DMS153 (cell line): ENCODE measurements at places on chromosomes 7 and 10.

DNA sequence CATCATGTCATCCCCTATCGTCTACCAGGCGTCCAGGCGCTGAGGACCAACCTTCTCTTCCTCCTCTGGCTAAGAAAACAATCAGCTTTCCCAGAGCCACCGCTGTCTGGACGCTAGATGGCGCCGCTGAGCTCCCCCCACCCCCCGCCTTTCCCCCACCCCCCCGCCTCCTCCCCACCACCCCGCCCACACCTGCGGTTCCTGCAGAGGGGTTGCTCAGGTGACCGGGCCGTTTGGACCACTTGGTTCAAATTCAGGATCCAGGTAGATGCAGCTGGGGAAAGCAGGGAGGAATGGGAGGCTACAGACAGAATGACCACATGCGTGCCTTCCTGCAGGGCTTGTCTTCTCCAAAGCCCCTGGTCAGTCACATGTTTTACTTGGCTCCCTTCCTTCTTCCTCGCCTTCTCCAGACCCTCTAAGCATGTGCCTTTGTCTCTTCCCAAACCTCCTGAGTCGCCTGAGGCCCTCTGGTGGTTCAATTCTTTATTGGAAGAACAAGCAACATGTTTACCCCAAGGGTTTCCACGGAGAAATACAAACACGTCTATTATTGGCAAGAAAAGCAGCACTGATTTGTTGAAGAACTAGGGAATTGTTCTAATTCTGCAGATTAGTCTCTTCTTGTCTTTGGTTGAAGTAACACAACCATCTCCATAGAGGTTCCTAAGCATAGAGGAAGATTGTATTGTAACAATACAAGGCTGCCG is 24.7 kb downstream of the AOC1 start:
- peak; percentile 87 for DNase-seq

DNA sequence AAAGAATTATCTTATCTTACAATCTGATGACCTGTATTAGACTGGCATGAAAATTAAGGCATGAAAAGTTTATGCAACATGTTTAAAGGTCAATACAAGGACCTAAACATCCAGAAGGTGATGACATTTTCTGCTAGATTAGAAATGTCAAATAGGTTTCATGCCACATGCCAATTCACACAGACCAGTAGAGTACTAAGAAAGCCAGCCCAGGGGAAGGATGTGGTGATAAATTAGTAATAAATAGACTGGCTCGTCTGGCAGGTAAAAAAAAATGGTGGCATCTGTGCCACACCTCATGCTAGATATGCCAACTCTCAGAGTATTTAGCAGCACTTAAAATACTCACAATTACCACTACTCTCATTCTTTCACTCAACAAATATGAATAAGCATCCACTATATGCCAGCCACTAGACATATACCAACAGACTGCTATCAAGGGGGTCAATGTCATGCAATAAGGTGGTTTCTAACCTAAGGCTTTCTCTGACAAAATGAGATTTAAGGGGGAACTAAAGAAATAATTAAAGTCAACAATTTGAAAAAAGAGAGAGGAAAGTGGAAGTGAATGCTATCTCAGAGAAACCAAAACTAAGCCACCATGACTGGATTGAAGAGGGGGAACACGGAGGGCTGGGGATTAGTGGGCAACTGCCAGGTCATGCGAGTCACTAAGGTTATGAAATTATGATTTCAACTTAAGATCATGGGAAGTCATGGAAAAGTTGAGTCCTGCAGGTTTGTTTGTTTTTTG is 83.5 kb downstream of the SGMS1 start:
- no peak for DNase-seq

- no peak for DNase-seq
These were observed 16.4 kb upstream of the PDZD8 start for GRCh38 chr10:117391436-117392205.

GRCh38 chr10:93072225-93072712 is 1.4 kb upstream of the CYP26A1 start:
- DNase-seq, result no peak

- no peak for DNase-seq
These were observed 273.9 kb downstream of the TSPAN12 start for GRCh38 chr7:120583899-120584586.

- no peak for DNase-seq
These were observed 112.5 kb upstream of the IGFBP3 start for GRCh38 chr7:46033592-46033991.

DNA sequence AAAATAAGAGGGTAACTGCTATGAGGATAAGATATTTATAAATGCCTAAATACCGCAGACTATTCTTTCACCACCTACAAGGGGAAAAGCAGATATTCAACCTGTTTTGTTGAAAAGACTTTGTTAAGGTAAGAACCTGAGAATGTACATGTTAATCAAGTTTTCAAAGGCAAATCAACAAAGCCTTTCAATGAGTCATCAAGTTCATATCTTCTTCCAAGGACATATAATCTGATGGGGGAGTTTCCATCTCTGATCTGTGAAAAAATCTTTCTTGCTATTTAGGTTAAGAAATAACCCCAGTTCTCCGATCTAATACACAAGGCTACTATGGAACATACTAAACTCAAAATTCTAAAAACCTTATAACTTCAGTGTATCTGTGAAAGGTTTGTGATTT is 40.0 kb upstream of the ANLN start:
- DNase-seq, result no peak

DNA sequence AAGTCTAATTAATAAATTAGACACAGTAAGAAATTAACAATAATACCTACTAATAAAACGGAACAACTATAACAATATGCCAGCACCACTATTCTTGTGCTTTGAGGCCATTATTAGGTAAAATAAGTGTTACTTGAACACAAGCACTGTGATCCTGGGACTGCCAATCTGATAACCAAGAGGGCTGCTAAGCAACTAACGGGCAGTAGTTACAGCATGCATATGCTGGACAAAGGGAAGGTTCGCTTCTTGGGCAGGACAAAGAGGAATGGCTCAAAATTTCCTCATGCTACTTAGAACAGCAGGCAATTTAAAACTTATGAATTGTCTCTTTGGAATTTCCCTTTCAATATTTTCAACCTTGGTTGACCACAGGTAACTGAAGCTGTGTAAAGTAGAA is 718.6 kb downstream of the SORCS3 start:
- DNase-seq, result no peak

- no peak for DNase-seq
These were observed 476.1 kb upstream of the MGMT start for GRCh38 chr10:128990986-128991385.

DNA sequence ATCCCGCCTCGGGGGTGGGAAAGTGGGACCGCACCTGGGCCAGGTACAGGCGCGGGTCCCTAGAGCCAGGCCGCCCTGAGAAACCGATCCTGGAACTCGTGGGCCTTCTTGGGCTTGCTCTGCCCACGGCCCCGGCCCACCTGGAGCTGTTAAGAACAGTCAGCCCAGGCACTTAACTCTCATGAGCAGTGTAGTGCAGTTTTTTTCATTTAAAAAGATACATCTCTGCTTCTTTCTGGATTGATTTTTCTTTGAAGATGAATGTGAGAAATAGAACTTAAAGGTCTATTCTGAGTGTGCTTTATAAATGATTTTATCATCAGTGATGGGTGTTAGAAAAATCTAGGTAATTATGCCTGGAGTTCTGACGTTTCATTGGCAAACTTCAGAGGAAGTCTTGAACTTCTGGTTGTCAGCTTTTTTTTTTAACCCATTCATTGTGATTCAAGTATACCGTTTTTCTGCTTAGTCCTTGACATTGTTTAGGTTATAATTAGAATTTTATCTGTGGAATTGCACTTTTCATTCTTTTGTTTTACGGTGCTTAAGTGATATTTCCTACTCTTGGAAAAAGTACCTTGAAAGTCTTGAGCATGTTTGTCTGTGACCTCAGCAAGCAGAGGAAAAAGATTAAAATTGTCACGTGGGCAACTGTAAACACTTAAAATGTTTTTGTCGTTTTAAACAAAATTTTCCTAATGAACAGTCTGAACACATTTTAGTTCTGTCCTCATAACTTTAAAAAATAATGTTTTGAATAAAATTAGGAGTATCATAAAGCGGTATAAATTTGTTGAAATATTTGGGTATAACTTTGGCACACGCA is 906 bp downstream of the CDK1 start:
- DNase-seq, result no peak

DNA sequence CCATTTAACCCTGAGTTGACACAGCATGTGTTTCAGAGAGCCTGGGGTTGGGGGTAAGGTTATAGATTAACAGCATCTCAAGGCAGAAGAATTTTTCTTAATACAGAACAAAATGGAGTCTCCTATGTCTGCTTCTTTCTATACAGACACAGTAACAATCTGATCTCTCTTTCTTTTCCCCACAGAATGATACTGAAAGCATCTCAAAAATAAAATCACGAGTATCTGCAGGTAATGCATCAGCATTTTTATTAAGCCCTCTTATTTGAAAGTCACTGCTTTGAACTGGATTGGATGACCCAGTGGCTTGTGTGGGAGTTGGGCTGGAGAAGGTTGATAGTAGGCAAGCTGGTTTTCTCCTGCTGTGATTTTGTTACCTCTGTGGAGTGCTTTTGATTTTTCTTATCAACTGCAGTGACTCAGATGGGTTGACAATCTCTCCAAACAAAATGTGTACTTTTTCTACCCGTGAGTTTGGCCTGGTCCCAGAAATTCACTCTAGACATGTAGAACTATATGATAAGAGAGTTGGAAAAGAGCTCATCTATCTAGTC is 253.5 kb upstream of the PRKCQ start:
- DNase-seq, result no peak

- DNase-seq, result no peak
These were observed 38.9 kb upstream of the DAGLB start for GRCh38 chr7:6486438-6487183.

GRCh38 chr10:48762064-48763042 is 77.7 kb downstream of the WDFY4 start:
- no peak for DNase-seq

GRCh38 chr7:158266817-158267741 is 320.5 kb downstream of the PTPRN2 start:
- no peak for DNase-seq

DNA sequence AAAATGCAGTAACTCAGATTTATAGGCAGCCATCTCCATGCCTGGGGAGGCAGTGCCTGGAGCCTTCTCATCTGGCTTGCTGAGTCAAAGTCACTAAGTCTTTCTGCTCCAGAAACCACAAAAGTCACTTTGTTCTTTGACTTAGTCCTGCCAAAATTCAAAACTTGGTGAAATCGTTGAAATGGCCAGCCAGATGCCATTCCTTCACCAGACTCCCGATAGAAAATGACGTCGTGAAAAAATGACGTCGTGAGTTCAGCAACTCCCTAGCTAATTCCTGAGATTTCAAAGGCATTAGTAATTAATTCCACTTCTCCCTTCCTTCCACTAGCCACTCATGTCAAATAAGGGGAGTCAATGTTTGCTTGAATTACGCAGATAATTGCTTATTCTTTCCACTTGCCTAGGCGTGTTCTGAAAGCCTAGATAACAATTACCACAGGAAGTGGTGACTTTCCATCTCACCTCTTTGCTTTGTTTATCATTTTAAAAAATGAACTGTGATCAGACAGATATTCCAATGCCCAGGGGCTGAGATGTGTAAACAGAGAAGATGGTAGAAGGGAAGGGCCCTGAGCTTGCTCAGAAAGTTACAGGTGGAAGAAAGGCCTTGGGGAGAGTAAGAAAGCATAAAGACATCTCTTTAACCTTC is 48.5 kb upstream of the OSBPL3 start:
- peak; percentile 97 for DNase-seq

DNA sequence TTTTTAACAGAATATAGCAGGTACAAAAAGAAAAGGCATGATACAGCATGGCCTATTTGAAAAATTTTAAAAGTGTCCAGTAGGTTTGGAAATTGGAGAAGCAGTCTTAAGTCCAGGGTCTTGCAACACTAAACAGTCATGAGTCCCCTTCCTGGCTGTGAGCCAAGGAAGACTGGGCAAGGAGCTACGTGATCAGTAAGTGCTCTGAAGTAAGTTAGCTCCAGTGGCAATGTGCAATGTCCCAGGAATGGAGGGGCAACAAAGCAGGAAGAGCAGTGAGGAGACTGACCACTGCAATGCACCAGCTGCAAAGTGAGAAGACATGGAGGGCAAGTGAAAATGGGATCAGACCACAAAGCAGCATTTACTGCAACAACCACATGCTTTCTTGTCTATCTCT is 72.9 kb upstream of the GRID1 start:
- no peak for DNase-seq

- DNase-seq, result peak; percentile 23
These were observed 32.8 kb downstream of the NOD1 start for GRCh38 chr7:30445770-30446169.

DNA sequence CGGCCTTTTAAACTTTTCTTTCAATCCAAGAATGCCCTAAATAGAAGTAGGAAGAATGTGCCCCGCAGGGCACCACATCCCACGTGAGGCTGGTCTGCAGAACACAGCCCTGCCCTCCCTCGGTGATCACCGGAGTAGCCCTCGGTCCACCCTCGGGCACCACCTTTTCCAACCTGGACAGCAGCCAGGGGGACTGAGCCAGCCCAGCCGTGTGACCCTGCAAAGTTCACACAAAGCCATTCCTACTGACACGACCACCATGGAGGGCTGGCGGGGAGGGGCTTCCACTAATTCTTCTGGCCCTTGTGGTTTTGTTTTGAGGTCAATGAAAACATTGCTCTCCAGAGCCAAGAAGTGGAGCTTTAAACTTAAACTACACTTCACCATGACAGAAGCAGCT is 132.2 kb downstream of the TCERG1L start:
- no peak for DNase-seq

DNA sequence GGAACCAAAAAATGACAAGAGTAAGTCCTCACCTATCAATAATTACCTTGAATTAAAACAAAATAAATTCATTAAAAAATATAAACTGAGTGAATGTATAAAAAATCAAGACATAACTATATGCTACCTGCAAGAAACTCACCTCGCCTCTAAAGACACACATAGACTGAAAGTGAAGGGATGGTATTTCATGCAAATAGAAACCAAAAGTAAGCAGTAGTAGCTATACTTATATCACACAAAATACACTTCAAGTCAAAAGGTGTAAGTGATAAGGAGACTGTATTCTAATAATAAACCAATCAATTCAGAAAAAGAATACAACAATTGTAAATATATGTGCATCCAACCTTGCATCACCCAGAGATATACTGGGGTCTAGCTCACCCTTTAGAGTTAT is 332.6 kb downstream of the SH2D4B start:
- no peak for DNase-seq

DNA sequence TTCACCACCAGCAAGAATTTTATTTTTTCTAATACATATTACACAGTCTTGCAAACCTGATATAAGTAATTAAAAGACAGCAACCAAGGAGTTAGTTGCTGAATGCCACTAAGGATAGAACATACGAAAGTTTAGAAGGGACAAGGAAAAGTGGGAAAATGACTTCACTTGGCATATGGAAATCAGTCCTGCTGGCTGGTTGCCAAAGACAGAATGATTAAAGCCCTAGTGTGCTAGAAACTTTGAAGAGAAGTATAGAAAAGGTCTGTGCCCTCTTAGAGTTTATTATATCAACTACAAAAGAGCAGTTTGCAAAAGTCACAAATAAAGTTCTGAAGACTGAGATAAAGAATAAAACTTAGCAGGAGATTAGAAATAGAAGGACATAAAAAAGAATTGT is 5.8 kb upstream of the YAE1 start:
- DNase-seq, result no peak

GRCh38 chr7:19442016-19442785 is 266.6 kb downstream of the POLR1F start:
- DNase-seq, result no peak

- no peak for DNase-seq
These were observed 40.2 kb downstream of the WDR11 start for GRCh38 chr10:120891365-120891764.

- no peak for DNase-seq
These were observed 10.0 kb downstream of the CYP3A43 start for GRCh38 chr7:99837649-99838361.

GRCh38 chr7:90592033-90592432 is 4.1 kb upstream of the CDK14 start:
- DNase-seq, result no peak

- no peak for DNase-seq
These were observed at the start of gene TAC1 for GRCh38 chr7:97731736-97732564. TSS of gene TAC1 (plus strand) at chr7:97732086. CDS start at chr7:97732613, 527 bp downstream.
